Dorsolateral prefrontal cortex (tissue), 122 donors: ENCODE measurements at places on chromosomes 4 and X.

GRCh38 chr4:22739968-22740367 is 47.2 kb downstream of the GBA3 start:
- no peak for DNase-seq

- no peak for DNase-seq
Measured at GRCh38 chrX:142828129-142828528, 197.6 kb upstream of the SPANXN4 start.

DNA sequence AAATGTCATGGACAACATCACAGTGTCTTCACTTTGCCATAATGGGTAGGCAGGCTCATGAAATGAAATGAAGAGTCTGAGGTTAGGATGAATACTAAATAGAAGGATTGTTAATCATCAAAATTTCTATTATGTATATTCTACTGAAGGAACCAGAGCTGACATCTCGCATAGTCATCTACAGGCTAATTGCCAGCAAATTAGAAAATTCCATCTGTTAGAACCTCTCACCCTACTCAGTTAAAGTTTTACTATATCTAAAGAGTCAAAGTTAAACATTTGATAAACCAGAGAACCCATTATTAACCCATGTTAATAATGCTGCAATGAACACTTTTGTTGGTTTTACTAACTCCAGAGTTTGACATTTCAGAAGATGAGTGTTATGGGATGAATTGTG is 114.6 kb downstream of the ARHGAP6 start:
- DNase-seq = no peak

DNA sequence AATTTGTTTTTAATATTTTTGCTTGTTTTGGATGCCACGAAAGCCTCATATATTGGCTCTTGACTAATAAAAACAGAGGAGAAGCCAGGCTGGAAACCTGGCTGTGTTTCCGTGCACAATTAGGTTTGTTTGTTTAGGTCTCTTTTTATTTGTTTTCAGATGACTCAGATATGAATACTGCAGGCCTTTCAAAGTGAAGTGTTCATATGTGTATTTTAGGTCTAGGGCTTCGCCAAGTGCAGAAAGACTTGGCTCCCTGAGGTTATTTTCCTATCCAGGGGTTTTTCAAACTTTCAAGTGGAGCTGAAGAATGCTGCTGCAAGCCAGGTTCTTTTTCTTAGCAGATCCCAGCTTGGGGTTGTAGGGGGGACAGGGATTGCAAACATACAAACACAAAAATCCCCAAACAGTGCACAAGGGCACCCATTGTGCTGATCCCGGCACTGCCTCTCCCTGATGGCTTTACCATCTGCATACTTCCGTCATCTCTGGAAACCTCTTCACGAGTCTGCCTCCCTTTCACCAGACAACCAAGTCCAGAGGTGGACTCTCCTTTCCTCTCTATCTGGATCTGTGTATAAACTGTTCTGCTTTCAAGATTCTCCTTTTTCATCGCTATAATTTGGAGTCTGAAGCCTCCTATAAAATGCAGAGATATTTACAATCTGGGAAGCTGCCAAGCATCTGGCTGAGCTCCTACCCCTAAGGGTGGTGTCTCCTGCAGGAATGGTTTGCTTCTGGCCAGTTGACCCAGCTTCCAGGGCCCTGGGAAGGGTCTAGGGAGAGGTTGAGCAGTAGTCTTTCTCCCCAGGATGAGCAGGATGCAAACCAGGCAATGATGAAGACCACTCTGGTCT is 108.6 kb downstream of the SMIM20 start:
- DNase-seq = no peak

DNA sequence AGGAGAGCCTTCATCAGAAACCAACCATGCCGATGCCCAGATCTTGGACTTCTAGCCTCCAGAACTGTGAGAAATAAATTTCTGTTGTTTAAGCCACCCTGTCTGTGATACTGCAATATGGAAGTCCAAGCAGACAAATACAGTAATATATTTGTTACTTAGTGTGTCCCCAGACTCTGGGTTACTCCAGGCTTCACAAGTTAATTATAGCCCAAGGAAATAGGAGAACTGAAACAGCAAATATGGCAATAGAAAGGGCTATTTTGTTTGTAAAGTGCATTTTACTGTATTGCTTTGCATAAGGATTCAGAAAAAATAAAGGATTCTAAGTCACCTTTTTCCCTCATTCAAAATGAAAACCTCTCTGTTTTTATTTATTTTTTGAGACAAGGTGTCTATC is 15.7 kb downstream of the TIGD4 start:
- no peak for DNase-seq
